ENCODE measurements at places on chromosomes 1 and 21. TPM values are rescaled to one million over a fixed set of nuclear protein-coding genes. Genes with fewer than 3 reads are reported as not detected.

DNA sequence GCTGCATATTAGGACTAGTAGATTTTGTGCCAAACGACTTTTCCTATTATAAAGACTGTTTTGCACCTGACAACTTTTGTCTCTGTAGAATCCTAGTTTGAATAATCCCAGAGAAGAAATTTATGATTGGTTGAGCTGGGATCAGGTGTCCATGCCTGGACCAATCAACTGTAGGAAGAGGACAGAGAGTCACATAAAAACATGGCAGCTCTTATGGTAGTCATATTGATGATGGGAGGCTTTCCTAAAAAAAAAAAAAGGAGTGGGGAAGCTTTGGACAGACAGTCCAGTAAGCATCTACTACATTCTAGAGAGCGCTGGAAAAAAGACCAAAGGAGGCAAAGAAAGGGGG, 30.7 kb upstream of the IGSF3 start:
- no peak for DNase-seq

DNA sequence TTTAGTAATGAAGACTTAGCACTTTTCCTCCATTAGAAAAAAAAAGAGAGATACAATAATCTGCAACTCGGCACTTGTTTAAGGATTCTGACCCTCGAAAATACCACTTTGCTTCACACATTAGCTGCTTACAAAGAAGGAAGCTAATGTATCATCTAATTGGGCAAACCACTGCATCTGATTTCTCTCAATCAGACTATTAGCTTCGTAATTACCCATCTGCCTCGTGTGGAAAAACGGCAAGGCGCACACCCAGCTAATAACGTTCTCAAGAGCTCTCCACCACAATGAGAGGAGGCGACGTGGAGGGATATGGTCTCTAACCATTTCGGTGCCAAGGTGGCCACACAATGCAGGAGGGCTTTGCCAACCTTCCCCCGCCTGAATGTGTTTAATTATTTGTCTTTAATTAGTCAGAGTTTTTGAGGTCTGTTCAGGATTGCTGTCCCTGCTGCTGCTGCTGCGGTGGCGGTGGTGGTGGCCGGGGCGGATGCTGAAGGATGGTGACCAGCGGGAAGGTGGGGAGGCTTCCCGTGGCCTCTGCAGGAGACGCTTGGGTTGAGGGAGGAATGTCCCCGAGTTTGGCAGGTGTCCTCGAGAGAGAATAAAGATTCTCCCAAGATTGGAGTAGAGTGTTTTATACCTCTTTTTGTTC, 374.5 kb downstream of the RPS6KC1 start:
- no peak for DNase-seq

- no peak for DNase-seq
Observed at GRCh38 chr21:18000981-18001686, 182.0 kb upstream of the C21orf91 start.

GRCh38 chr1:53260631-53261247, 22.4 kb upstream of the MAGOH start:
- DNase-seq, result no peak

GRCh38 chr1:53754484-53755312, 15.7 kb upstream of the GLIS1 start:
- DNase-seq, result peak; percentile 51

DNA sequence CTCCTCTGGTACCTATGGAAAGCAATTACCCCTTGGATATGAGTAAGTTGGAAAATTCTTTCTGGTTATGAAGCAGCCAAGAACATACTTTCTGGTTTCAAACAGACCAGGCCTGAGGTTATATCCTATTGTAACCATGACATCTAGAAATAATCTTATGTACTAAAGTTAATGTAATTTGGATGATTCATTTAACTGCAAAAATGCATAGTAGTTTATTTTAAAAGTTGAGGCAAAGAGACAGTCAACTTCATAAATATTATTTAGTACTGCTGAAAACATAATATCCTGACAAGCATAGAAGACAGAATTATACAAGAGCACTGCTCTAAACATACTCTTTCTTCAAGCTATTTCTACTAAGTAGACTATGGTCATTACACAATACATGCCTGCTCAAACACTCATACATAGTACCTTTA, 25.5 kb downstream of the ODF2L start:
- no peak for DNase-seq

DNA sequence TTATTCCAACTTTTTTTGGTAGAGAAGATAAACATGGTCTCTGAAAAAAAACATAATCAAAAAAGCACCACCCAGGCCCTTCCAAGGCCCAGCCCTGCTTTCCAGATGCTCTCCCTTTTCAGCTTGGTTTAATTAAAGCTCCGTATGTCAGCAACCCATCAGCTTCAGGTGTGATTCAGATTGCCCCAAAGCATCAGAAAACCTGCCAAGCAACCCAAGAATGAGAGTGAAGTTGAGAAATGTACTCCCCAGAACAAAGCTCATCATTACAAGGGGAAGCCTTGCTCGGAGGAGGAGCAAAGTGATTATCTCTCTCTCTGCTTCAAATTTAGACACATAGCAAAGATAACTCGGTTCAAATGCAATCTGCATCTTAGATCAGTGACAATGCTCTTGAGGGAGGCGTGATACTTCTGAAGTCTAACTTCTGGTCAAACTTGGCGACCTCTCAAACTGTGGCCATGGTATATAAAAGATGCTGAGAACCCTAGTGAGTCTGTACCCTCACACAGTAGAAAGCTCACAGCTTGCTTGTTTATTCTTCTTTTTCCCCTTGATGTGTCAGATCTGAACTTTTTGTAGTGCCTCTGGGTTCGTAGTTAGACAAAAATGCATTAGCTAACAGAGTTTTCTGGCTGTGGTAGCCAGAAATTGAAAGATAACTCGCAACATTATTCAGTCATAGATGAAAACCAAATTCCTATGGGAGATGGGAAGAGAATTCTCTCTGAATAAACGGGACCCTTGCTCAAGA, 63.3 kb upstream of the ZC3H11B start:
- no peak for DNase-seq

GRCh38 chr21:32172106-32172505, 106.7 kb downstream of the MIS18A start:
- DNase-seq, result no peak

DNA sequence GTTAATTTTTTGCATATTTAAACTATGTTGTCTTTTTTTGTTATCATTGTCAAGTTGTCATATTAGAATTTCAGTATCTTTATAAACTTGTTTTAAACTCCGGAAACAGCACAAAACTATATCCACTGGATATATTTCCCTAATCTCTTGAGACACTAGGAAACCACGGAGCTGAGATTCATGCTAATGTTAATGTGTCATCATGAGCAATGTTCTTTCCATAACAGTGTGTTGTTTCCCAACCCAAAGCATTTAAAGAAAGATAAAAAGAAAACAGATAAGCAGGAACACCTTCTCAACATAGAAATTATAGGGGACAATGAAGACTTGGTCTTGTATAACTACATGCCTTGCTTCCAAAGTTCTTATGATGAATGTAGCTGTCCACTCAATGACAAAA, 626.2 kb upstream of the TMPRSS15 start:
- no peak for DNase-seq

DNA sequence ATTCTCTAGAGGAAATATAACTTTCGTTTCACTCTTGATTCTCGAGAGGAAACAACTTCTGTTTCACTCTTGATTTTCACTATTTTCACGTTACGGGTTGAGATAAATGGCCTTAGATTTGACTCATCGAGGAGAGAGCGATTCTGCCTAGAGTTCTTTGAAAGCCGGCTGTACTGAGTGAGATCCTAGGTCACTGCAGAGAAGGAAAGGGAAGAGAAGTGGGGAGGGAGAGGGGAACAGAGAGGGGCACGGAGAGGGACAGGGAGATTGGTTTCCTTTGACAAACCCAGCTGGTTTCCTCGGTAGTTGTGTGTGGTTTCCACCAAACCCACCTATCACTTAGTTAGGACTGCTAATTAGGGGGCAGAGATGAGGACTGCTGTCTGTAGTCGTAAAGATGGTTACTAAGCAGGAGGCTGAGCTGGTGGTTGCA, 21.6 kb upstream of the GPR137B start:
- DNase-seq, result no peak

- no peak for DNase-seq
Observed at GRCh38 chr1:183652547-183653461, at the start of gene APOBEC4. Gene APOBEC4, minus strand, starts transcription at chr1:183653316. Its CDS starts 4,535 bp downstream, at chr1:183648781.

GRCh38 chr1:234911787-234912186, 216.8 kb downstream of the TOMM20 start:
- no peak for DNase-seq

DNA sequence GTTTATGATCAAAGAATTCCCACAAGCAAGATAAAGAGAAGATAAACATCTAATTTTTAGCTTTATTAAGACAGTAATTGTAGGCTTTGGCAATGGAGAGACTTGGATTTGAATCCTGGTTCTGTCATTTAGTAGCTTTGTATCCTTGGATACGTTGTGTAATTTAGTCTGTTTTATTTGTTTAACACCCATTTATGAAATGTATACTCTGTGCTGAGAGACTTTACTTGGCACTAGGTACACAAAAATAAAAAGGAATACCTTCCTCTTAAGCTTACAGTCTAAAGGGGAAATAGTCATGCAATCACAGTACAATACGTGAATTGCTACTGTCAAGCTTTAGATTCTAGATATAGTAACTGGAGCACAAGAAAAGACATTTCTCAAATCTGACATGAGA, 23.8 kb downstream of the ZMPSTE24 start:
- no peak for DNase-seq

DNA sequence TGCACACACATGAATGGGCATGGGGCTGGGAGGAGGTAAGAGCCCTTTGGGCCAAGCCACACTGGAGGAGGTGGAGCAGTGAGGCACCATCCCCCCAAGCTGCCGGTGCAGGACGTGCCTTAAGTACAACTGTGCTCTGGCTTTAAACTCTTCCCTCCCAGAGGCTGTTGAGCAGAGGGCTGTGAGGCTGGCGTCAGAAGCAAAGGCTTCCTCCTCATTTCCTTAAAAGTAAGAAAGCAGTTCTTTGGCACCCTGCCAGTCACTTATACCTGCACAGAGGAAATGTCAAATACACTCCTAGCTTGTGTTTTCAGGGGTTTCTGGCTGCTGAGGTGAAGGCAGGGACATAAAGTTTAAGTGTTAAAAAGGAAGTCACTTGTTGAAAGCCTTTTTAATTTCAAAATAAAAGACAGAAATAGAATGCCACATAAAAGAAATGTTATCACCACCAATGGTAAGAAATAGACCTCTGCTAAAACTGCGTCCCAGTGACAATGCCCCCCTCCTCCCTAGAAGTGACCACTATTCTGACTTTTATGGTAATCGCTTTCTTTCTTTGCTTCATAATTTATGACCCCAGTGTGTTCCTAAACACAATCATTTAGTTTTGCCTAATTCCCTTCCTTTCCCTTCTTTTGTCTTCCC, 33.0 kb downstream of the LAMC2 start:
- peak; percentile 35 for DNase-seq

DNA sequence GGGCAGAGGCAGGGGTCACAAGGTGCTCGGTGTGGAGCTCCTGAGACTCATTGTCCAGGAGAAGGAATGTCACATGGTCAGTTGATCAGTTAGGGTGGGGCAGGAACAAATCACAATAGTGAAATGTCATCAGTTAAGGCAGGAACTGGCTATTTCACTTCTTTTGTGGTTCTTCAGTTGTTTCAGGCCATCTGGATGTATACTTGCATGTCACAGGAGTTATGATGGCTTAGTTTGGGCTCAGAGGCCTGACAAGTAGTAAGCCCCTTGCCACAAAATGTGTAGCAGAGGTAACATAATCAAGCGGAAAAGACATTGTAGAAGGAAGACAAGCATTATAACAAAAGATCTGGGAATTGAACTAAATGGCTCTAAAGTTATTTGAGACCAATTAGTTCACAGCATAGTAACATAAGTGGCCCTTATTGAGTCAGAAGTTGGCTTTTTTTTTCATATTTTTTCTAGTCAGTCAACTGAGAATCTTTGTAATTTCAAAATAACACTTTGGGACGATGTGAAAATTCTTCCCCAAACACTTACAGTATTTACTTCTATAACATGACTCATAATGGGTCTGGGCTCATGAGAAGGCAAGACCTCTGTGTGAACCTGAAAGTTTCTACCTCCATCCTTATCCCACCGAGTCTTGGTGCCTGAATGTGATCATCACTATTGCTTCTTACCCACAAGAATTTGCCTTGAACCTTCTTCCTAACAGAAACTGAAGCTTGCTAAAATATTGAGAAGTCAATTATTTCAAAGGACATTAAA, 137.0 kb upstream of the DPT start:
- DNase-seq, result no peak

DNA sequence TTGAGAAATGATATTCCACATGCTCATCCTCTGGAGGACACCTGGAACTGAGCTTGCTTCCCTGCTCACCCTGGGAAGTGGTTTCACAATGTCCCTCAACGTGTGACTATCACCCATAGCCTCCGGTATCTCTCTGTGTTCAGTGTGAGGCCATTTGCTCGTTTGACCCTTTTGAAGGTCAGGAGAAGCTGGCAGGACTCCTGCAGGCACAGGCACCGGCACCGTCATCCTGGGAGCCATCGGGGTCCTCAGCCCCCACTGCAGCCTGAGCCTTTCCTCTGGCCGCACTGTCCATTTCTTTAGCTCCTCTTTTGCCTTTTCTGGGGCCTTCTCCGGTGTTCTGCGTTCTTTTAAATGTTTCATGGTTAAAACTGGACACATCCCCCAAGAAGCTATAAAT, 159.6 kb upstream of the COL6A1 start:
- no peak for DNase-seq

DNA sequence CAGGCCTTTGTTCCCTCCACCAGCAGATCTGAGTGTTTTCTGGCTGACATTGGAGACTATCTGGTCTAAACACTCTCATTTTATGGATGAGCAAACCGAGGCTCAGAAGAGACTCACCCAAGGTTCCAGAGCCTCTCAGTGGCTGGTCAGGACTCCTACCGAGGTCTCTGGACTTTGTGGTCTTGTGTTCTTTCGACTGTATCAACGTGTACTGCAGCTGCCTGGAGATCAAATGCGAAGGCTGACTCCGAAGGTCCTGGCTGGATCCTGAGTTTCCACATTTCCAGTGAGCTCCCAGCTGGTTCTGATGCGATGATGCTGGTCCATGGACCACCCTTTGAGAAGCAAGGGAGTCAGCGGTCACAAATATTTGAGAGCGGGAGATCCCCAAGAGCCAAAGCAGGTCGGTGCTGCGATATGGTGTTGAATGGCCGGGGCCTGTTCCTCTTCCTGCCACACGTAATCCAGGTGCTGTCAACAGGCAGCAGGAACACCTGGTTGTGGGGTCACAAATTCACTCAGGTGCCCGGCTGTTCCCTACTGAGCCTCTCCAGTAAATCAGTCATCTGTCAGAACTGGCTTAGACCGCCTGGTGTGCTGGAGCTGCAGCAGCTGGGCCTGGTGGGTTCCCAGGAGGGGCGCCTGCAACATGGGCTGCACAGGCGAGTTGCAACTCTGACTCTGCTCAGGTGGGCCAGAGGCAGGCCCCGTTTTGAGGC, 94.8 kb upstream of the USP24 start:
- DNase-seq, result no peak

DNA sequence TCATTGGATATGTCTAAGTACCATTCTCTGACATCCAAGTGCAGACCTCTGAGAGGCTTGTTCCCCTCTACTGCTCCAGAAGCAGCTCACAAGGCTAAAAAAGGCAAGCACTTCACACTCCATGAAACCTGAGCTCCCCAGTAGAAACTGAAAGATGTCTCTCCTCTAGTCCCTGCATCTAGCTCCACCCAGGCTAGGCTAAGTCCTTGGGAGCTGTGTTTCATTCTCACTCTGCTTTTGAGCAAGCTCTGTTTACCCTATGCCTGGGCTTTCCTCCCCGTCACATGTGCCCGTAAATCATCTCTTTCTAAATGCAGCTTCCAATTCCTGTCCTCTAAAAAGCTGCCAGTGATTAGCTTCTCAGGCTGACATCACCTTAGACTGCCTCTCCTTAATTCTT, 39.0 kb downstream of the LRRC71 start:
- DNase-seq, result no peak

Gene LORICRIN
- total RNA-seq, result 0.44 TPM

Gene C1orf94
- not detected for total RNA-seq

Gene DMRTA2
- not detected for total RNA-seq

Gene KLF17
- total RNA-seq, result not detected

Gene NOC2L
- total RNA-seq, result 28.2 TPM

Measured in tibial nerve (tissue), 4 donors.